ENCODE measurements at places on chromosomes 5 and 9.

DNA sequence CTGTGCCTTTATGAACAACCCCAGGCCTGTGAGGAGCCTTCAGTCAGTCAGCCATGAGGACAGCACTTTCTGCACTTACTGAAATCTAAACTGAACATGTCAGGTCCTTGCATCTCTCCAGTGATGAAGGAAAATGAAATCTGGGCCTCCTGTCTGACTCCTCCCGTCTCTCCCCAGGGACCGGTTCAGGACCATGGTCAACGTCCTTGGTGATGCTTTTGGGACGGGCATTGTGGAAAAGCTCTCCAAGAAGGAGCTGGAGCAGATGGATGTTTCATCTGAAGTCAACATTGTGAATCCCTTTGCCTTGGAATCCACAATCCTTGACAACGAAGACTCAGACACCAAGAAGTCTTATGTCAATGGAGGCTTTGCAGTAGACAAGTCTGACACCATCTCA lies 77.0 kb upstream of the PLPP6 start:
- DNase-seq: no peak

DNA sequence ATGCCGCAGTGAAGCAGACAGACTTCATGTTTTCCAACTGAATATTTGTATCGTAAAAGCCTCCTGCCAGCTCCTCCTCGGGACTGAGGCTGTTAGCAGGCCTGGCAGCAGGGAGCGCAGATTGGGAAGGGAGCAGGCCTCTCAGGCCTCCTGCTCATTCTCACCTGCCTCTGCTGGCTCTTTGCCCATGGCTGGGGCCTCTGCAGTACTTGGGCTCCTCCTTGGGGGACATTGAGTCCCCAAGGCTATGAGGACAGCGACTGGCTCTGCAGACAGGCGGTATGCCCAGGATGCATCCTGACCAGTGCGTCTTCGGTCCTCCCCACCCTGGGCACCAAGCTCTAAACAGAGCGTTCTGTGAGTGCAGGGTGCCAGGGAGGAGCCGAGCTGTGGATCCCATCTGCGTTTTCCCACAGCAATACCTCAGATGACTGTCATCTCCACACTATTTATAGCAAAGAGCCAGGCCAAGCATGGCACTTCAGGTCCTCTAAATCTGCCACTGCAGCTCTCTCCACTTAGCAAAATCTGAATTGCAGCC lies 38.7 kb downstream of the TSTD2 start:
- no peak for DNase-seq

DNA sequence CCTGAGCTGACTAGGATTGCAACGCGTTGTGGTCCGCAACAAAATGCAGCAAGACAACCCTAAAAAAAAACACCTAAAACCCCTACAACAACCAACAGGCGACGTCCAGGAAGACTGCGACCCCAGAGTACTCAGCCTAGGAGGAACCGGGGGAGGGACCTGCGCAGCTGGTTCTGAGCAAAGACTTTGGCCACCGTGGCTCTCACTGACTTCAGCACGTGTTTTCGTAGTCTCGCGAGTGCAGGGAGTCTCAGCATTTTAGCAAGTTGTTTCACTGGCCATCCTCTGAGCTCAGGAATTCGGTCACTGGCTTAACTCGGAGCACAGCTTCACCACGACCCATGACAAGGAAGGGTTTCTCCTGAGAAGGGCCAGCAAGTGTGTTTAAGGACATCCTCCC lies 8.6 kb upstream of the ZDHHC11 start:
- DNase-seq: no peak

DNA sequence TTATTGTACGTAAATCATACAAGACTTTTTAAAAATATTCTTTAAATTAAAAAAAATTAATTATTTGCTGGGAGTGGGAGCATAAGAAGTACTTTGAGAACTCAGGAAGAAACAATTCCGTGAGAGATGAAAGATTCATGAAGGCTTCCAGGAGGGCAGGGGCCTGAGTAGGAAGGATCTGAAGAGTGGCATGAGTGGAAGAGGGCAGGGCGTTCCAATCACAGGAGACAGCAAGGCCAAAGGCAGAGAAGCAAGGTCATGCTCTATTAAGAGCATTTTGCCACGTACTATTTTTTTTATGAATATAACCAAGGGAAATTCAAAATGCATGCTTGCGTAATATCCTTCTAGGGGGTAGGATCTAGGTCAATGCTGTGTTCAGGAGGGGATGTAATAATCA lies 265.5 kb downstream of the ZNF608 start:
- DNase-seq: no peak

GRCh38 chr5:120446068-120446492 lies 18.0 kb upstream of the PRR16 start:
- DNase-seq: no peak

DNA sequence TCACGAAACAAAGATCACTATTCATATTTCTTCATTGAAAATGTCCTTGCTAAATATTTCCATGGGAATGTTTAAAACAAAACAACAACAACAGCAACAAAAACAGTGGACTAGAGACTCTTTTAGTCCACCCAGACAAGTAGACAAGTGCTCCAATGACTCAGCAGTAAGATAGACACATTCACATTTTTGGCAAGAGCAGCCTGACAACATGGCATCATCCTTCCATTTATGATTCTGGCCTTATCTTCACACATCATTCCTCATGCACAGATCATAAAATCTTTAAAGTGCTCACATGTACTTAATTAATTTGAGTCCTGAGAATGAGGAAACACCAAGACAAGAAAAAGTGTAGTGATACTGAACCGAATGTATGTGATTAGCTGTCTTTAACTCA lies 132.6 kb upstream of the PDE4D start:
- no peak for DNase-seq

- DNase-seq: no peak
Observed at GRCh38 chr5:33827885-33828284, 63.9 kb downstream of the ADAMTS12 start.

GRCh38 chr9:77725046-77725694 lies 77.0 kb upstream of the GNA14 start:
- no peak for DNase-seq

- DNase-seq: no peak
Observed at GRCh38 chr5:468401-468800, 25.4 kb downstream of the EXOC3 start.

DNA sequence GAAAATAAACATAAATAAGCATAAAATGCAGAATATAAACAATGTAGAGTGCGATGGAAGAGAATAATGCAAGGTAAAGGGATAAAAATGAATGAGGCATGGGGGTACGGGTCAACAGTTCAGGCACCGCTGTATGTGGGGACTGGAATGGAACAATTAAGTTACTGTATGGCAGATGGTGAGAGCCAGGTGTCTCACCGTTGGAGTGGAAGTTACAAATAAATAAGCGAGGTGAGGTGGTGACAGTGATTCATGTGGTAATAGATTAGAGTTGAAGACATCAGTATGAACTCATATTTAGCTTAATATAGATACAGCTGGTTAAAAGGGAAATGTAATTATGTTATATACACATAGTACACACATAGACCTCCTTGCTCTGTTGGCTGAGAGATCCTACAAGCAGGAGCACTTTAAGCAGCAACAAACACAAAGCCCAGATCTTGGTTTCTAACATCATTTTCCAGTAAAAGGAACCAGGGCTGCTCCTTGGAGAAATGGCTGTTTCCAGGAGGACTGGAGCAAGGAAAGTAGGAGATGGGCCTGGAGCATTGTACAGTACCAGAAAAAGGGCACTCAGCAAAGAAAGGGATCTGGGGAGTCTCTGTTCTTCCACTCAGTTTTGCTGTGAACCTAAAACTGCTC lies 2.4 kb upstream of the OMD start:
- no peak for DNase-seq

GRCh38 chr5:178797546-178798440 lies 62.0 kb upstream of the ZNF354B start:
- DNase-seq: no peak

DNA sequence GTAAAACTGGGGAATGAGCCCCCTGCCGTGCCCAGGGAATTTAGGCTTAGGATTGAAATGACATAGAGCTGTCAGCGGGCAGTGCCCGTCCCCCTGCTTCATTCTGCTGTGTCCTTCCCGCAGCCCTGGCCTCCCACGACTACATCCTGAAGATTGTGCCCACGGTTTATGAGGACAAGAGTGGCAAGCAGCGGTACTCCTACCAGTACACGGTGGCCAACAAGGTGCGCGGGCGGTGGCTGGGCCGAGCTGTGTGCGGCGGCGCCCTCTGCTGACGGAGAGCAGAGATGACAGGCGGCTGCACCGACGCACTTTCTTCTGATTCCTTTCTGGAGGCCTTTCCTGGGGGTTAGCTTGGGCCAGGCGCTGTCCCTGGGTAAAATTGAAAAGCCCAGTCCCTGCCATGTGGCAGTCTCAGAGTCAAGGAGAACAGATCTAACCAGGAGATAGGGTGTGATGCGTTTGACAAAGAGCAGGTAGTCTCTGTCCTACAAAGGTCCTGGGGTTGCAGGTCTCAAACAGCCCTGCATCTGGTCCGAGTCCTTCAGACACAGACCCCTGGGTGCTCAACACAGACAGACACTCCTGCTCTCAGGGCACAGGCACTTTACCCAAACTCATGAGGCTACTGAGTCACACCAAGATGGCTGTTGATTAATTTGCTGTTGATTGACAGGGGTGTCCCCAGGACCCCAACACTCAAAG lies 26.8 kb upstream of the RPL26L1 start:
- DNase-seq: peak; percentile 55

DNA sequence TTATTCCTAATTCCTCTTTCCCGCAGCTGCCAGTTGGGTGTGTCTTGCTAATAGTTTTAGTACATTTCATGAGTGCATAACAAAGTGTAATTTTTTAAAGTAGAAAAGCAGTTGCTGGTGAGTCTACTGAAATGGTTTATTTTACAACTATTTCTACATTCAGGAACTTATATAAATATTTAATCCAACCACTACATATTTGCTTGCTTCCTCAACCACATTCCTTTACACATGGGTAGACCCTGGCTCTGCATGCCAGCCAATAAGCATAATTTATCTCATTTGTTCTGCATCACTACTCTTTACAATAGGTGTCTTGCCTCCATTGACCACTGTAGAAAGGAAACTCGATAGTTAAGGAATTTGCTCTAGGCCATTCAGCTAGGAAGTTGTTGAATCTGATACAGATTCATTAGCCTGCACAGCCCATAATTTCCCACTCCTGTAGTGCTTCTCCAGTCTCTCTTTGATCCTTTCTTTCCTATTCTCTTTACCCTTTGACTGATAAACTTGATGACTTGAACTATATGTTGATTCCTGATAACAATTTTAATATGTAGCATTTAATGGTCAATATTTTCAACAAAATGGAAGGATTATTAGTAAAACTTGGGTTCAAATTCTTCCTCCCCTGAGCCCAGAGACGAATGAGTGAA lies 342.5 kb upstream of the ACTBL2 start:
- no peak for DNase-seq

DNA sequence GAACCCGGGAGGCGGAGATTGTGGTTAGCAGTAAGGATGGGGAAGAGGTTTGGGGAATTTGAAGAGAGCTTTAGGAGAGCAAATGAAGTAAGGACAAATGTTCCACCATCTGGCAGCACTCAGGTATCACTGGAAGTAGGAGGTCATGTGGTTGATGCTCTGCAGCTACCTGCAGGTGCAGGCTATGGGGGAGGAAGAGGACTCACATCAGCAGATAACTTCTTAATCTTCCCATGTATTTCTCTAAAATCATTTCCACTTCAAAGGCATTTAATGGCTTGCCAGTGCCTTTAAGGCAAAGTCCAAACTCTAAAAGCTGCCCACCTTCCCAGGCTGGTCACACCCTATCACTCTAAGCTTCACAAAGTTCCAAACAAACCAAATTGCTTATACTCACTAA lies 8.1 kb upstream of the HAVCR1 start:
- no peak for DNase-seq

GRCh38 chr9:15722888-15723287 lies 170.0 kb downstream of the CCDC171 start:
- DNase-seq: no peak

- DNase-seq: no peak
Observed at GRCh38 chr5:90949469-90950358, 391.1 kb downstream of the ADGRV1 start.

DNA sequence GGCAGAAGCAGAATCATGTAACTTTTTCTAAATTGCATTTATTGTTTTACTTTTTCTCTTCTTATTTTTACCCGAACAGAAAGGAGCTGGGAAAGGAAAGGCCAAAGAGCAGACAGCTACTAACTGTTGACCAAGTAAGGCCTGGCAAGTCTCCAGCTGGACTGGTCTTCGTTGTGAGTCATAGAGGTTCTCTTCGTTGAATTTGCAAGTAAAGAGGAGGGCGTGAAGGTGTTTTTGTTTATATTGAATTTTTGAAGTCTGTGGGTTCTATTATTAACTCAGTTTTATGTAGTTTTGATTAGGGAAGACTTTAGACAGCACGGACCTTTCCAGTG lies 416.5 kb upstream of the CCNH start:
- DNase-seq: no peak

DNA sequence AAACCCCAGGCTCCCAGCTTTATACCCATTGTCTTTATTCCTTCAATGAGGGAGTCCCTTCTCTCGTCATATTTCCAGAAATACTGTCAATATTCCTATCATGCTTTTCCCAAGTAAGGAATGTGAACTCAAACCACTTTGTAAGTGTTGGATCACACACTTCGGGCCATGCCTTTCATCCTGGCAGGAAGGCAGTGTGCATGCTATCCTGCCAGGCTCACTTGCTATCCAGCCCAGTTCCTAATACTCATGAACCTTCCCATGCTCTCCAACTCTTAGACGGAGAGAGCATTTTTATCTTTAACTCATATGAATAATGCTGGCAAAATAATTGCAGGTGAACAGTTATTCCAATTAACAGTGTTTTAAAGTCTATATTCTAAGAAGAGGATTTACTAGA lies 639.9 kb upstream of the ACO1 start:
- DNase-seq: no peak

- no peak for DNase-seq
Observed at GRCh38 chr9:92263131-92263530, 30.4 kb downstream of the IARS1 start.

DNA sequence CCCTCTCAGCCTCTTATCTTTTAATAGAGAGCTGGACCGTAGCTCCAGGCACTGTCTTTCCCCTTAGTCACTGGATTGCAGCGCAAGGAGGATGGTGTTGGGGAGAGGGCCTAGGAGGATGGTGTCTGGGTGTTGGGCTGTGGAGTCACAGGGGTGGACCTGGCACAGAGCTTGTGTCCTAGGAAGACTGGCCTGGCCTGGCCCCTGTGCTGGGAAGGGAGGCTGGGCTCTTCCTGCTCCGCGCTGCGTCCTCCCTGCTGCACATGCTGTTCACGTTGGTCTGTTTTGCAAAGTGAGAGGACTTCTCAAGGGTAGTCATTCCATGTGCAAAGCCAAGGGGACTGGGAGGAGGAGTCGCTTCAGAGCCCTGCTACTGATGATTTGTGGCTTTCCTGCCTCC lies 123.9 kb downstream of the EHMT1 start:
- no peak for DNase-seq

DNA sequence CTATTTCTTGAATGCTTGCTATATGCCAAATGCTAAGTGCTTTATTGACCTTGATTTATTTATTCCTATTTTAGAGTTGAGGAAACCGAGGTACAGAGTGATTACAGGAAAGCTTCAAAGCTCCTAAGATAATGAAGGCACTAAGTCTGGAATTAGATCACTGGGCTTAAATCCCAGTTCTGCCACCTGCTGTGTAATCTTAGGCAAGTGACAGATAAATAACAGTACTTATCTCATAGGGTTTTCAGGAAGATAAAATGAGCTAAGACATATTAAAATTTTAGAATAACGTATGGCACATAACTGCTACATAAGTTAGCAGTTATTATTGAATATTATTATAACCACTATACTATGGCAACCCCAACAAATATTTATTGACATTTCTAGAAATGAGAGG lies 843.8 kb downstream of the DTWD2 start:
- DNase-seq: no peak

Data from stimulated activated CD8-positive, alpha-beta memory T cell treated with anti-CD3 and anti-CD28 coated beads, Interleukin-2, amount 100 ng/mL, for 1 hour (primary cell).